ENCODE measurements at places on chromosomes 11 and 22. TPM values are rescaled to one million over a fixed set of nuclear protein-coding genes. Genes with fewer than 3 reads are reported as not detected.

The FADS2 gene
- total RNA-seq: 987 TPM

The KCNJ11 gene
- total RNA-seq: under 0.01 TPM

The OR52I1 gene
- not detected for total RNA-seq

The PTPRCAP gene
- total RNA-seq: 0.45 TPM

The MMP13 gene
- not detected for total RNA-seq

The MMP27 gene
- not detected for total RNA-seq

The SCUBE2 gene
- 0.30 TPM for total RNA-seq

The SOX6 gene
- 0.67 TPM for total RNA-seq

The TSPO gene
- total RNA-seq: 662 TPM

The TEX12 gene
- total RNA-seq: not detected

The GUCD1 gene
- 113 TPM for total RNA-seq

The PKP3 gene
- total RNA-seq: 1.9 TPM

The SPDYC gene
- total RNA-seq: not detected

The XKR3 gene
- total RNA-seq: not detected

The TMEM191C gene
- 0.50 TPM for total RNA-seq

The USH1C gene
- total RNA-seq: not detected

The THRSP gene
- total RNA-seq: not detected

The ANKK1 gene
- not detected for total RNA-seq

The OR4D5 gene
- not detected for total RNA-seq

The TEX54 gene
- total RNA-seq: not detected

The C11orf97 gene
- not detected for total RNA-seq

The SIK2 gene
- 8.3 TPM for total RNA-seq

The NCAM1 gene
- total RNA-seq: 2.5 TPM

The C22orf15 gene
- 1.2 TPM for total RNA-seq

The TIRAP gene
- 3.7 TPM for total RNA-seq

The MUC5AC gene
- not detected for total RNA-seq

The BCO2 gene
- under 0.01 TPM for total RNA-seq

The SNX15 gene
- 22.9 TPM for total RNA-seq

The DENND5A gene
- 54.8 TPM for total RNA-seq

The ART1 gene
- total RNA-seq: not detected

The CRYBA4 gene
- not detected for total RNA-seq

The MS4A6A gene
- not detected for total RNA-seq

The VPS51 gene
- 312 TPM for total RNA-seq

The CABP7 gene
- 0.17 TPM for total RNA-seq

The KCNJ5 gene
- total RNA-seq: not detected

The VPS11 gene
- 26.5 TPM for total RNA-seq

The INPP5J gene
- total RNA-seq: 1.9 TPM

The PHOX2A gene
- not detected for total RNA-seq

The RAB36 gene
- total RNA-seq: 3.1 TPM

The ESAM gene
- total RNA-seq: under 0.01 TPM

The TNNT3 gene
- total RNA-seq: not detected

The SCUBE1 gene
- total RNA-seq: 0.17 TPM

The NEAT1 gene
- total RNA-seq: 4.9 TPM

The PIWIL4 gene
- total RNA-seq: 0.59 TPM

All from bronchus fibroblast of lung (primary cell).